ENCODE measurements at places on chromosomes 7 and 10. TPM values are rescaled to one million over a fixed set of nuclear protein-coding genes. Genes with fewer than 3 reads are reported as not detected.

The STMP1 gene
- 18.6 TPM for total RNA-seq

The RPEL1 gene
- 0.19 TPM for total RNA-seq

The PTF1A gene
- not detected for total RNA-seq

The TEX47 gene
- total RNA-seq, result not detected

The UPK3BL1 gene
- total RNA-seq, result 1.7 TPM
